ENCODE measurements at places on chromosomes 7 and 10. TPM values are rescaled to one million over a fixed set of nuclear protein-coding genes. Genes with fewer than 3 reads are reported as not detected.
A peak's percentile ranks its signal among the peaks of the same experiment; 100 is the strongest.

GRCh38 chr7:22584179-22584578, 84.2 kb upstream of the STEAP1B start:
- H3K4me1 ChIP-seq = no peaks in the 10 kb centered on the region
- H3K27ac ChIP-seq = no peak overlapping the region

DNA sequence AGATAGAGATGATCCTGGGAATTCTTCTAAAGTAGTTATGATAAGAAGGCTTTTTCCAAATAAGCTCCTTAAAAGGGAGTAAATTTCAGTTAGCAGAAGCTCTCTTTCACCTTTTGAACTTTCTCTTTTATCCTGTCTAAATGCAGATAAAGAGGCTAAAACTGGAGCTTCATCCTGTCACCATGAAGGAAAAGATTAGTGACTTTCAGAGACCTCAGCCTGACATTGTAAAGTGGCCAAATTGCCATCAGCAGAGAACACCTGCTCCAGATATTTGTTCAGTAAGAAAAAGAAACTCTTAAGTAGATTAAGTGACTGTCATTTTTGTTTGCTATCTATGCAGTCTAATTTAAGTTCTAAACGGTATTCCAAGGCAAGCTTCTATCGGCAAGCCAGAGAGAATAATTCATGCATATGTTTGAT, 18.3 kb downstream of the VWDE start:
- H3K4me3 ChIP-seq = no peak overlapping the region
- H3K27me3 ChIP-seq = no peaks in the 10 kb centered on the region
- DNase-seq = no peak
- no peak overlapping the region for H3K27ac ChIP-seq

DNA sequence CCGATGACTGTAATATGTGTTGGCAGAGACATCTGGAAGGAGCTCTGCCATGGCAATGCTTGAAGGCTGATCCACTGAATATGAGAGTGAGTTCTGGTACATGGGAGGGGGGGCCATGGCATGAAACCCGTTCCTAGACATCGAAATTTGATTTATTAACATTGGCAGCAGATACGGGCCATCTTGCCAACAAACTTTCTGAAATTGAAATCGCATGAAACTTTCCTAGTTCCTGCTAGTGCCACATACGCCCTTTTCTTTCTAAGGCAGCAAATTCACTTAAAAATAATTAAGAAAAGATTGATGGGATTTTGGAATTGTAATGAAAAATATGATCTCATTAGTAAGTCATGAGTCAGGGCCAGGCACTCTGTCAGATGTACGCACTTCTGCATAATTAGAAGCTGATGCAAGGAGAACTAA, 91.8 kb upstream of the KMT2C start:
- H3K4me1 ChIP-seq = no peaks in the 10 kb centered on the region
- H3K36me3 ChIP-seq = no peaks in the 10 kb centered on the region
- H3K4me3 ChIP-seq = no peak overlapping the region
- no peak overlapping the region for H3K27ac ChIP-seq
- H3K27me3 ChIP-seq = no peaks in the 10 kb centered on the region

DNA sequence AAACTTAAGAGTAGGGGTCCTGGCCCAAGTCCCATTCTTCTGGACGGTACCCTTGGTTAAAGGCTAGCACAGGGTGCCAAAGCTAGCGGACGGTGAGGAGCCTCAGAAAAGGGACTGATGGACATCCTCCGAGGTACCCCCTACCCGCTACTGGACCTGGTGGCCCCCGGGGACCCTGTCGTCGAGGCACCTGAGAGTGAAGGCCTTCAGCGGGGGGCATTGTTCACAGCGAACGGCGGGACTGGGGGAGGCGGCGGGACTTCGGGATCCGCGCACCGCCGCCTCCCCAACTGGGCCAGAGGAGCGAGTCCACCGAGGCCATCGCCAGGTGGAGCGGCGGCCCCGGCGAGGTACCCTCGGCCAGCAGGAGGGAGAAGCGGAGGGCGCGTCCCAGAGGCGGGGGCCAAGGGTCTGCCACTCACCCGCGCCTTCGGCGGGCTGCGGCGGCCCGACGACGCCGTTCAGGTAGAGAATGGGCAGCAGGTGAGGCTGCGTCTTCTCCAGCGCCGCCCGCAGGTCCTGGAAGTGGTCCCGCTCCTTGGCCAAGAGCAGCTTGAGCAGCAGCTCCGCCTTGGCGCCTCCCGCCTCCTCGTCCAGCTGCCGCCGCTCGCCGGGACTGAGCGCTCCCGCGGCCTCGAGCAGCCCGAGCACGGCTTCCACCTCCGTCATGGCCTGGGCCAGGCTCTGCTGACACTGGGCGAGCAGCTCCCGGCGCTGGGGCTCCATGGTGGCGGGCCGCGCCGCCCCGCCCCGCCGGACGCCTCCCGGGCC, 575 bp downstream of the DLG5 start:
- peak; percentile 60 for DNase-seq
- peak overlapping the region; percentile 53 for H3K4me3 ChIP-seq
- H3K36me3 ChIP-seq = no peaks in the 10 kb centered on the region

- no peak overlapping the region for H3K27ac ChIP-seq
- peaks cover 13% of the 10 kb centered on the region for H3K36me3 ChIP-seq
- H3K27me3 ChIP-seq = no peaks in the 10 kb centered on the region
- no peaks in the 10 kb centered on the region for H3K4me1 ChIP-seq
- no peak overlapping the region for H3K4me3 ChIP-seq
These were observed 117.3 kb downstream of the SVIL start for GRCh38 chr10:29517352-29517923.

GRCh38 chr7:84647797-84648757, 453.5 kb upstream of the SEMA3A start:
- no peak overlapping the region for H3K27ac ChIP-seq
- no peak for DNase-seq
- H3K4me3 ChIP-seq = no peak overlapping the region
- no peaks in the 10 kb centered on the region for H3K4me1 ChIP-seq
- no peaks in the 10 kb centered on the region for H3K27me3 ChIP-seq

DNA sequence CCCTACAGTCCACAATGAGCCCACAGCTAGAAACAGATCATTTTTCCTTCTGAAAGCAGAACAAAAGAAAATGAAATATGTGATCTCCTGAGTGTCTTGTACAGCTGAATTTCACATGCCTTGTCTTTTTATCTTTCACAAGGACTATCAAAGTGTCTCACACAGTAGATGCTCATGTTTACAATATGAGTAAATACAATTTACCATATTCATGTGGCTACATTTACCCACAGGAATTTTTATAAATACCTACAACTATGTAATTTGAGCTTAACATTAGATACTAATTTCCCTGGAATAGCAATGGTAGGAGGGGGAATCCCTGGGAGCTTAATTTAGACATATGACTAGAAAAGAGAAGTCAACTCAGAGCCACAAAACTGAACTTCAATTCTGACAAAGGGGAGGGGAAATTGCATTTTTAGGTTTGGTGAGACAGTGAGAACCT, 186.2 kb downstream of the MACC1 start:
- no peaks in the 10 kb centered on the region for H3K4me1 ChIP-seq
- H3K36me3 ChIP-seq = no peaks in the 10 kb centered on the region
- DNase-seq = no peak
- H3K27ac ChIP-seq = no peak overlapping the region
- H3K27me3 ChIP-seq = no peaks in the 10 kb centered on the region

DNA sequence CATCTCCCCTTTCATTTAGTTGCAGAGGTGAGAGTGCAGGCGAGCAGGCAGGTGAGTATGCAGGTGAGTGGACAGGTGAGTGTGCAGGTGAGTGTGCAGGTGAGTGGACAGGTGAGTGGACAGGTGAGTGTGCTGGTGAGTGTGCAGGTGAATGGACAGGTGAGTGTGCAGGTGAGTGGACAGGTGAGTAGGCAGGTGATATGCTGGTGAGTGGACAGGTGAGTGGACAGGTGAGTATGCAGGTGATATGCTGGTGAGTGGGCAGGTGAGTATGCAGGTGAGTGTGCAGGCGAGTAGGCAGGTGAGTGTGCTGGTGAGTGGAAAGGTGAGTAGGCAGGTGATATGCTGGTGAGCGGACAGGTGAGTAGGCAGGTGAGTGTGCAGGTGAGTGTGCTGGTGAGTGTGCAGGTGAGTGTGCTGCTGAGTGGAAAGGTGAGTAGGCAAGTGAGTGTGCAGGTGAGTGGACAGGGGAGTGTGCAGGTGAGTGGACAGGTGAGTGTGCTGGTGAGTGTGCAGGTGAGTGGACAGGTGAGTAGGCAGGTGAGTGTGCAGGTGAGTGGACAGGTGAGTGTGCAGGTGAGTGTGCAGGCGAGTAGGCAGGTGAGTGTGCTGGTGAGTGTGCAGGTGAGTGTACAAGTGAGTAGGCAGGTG, 165.6 kb downstream of the ADARB2 start:
- no peak overlapping the region for H3K4me3 ChIP-seq
- no peaks in the 10 kb centered on the region for H3K27me3 ChIP-seq
- DNase-seq = no peak

- H3K27me3 ChIP-seq = no peaks in the 10 kb centered on the region
- DNase-seq = peak; percentile 56
- H3K27ac ChIP-seq = peak overlapping the region; percentile 84
- H3K36me3 ChIP-seq = no peaks in the 10 kb centered on the region
- no peak overlapping the region for H3K4me3 ChIP-seq
These were observed 84.3 kb upstream of the ADRB1 start for GRCh38 chr10:113959383-113959760.

DNA sequence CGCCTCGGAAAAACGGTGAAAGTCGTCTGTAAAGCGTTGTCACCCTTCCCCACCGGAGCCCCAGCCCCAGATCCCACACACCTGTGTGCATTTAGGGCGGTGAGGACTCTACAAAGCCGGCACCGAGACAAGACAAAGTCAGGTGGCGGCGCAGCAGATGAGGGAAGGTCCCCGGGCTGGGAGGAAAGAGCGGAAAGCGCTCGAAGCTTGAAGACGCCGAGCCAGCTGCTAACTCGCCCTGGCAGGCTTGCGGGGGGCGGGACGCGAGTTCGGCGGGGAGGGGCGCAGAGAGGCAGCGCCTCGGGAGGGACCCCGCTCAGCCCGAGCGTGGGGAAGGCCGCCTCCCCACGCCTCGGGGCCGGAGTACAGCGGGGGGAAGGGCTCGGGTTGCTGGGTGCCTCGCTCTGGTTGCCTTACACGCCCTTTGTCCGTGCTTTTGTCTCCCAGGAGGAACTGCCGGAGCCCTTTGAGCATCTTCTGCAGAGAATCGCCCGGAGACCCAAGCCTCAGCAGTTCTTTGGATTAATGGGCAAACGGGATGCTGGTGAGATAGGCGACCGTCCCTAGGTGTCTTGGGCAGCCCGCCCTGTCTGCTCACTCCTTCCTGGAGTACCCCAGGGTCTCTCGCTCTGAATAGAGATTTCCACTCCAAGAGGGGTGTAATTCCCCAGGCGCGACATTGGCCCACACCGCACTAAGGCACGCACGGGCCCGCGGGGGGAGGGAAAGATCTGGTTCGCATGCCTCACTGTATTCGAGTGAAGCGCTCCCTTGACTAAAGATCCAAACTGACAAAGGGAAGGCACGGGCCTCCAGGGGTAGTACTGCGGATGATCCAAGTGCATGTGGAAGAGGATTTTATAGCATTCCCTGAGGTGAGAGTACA, 1.6 kb downstream of the TAC1 start:
- H3K36me3 ChIP-seq = no peaks in the 10 kb centered on the region
- no peak overlapping the region for H3K27ac ChIP-seq
- peaks cover 4% of the 10 kb centered on the region for H3K27me3 ChIP-seq
- peaks cover 12% of the 10 kb centered on the region for H3K4me1 ChIP-seq
- DNase-seq = no peak

- H3K36me3 ChIP-seq = no peaks in the 10 kb centered on the region
- DNase-seq = no peak
- no peak overlapping the region for H3K4me3 ChIP-seq
- no peaks in the 10 kb centered on the region for H3K27me3 ChIP-seq
These were observed 119.0 kb upstream of the KCNMA1 start for GRCh38 chr10:77756319-77757232.

GRCh38 chr7:95405800-95406199, 9.6 kb upstream of the PON3 start:
- H3K27me3 ChIP-seq = no peaks in the 10 kb centered on the region
- no peaks in the 10 kb centered on the region for H3K4me1 ChIP-seq
- peaks cover 6% of the 10 kb centered on the region for H3K36me3 ChIP-seq
- H3K27ac ChIP-seq = no peak overlapping the region

GRCh38 chr7:38953971-38954370, 23.7 kb upstream of the POU6F2 start:
- no peak overlapping the region for H3K27ac ChIP-seq
- no peaks in the 10 kb centered on the region for H3K36me3 ChIP-seq
- no peaks in the 10 kb centered on the region for H3K4me1 ChIP-seq
- DNase-seq = no peak

The VIPR2 gene
- 0.29 TPM for total RNA-seq

The ZNHIT1 gene
- 106 TPM for total RNA-seq

The GRID1 gene
- total RNA-seq = 1.4 TPM

The GPNMB gene
- 5.8 TPM for total RNA-seq

The EPHB6 gene
- total RNA-seq = 2.3 TPM

The SPDYE8 gene
- not detected for total RNA-seq

The OGA gene
- total RNA-seq = 34.7 TPM

Data from right lobe of liver (tissue), 6 donors.